AG04449 (cell line): ENCODE measurements at places on chromosomes 5 and 9.

GRCh38 chr5:58722160-58722559 lies 139.3 kb downstream of the RAB3C start:
- DNase-seq, result no peak

DNA sequence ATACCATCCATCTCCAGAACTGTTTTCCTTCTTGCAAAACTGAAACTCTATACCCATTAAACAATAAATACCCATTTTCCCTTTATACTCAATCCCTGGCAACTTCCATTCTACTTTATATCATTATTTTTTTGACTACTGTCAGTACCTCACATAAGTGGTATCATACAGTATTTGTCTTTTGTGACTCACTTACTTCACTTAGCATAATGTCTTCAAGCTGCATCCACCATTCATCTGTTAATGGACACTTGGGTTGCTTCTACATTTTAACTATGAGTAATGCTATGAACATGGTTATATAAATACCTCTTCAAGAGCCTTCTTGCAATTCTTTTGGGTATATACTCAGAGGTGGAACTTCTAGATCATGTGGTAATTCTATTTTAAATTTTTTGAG lies 11.6 kb upstream of the TYRP1 start:
- no peak for DNase-seq

GRCh38 chr9:117191504-117192261 lies 223.2 kb downstream of the ASTN2 start:
- DNase-seq, result no peak

DNA sequence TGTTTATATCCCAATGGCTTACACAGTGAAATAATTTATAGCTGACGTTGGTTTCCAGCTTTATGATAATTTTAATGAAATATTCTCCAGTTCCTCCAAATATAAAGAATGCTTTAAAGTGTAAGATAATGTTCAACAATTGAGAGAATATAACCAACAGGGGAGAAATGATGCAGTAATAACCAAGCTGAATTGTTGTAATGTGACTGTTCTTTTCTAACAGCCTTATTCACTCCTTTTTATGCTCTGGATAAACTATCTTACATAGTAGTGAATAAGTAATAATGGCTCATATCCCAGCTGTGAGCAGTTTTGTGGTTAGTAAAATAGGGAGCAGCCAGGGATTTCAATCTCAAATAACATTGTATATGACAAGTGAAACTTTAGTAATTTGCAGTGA lies 2348.7 kb upstream of the ACO1 start:
- DNase-seq, result no peak

- no peak for DNase-seq
These were observed 458.8 kb downstream of the ICE1 start for GRCh38 chr5:5881294-5881693.

GRCh38 chr5:67805666-67806348 lies 409.7 kb upstream of the PIK3R1 start:
- no peak for DNase-seq

DNA sequence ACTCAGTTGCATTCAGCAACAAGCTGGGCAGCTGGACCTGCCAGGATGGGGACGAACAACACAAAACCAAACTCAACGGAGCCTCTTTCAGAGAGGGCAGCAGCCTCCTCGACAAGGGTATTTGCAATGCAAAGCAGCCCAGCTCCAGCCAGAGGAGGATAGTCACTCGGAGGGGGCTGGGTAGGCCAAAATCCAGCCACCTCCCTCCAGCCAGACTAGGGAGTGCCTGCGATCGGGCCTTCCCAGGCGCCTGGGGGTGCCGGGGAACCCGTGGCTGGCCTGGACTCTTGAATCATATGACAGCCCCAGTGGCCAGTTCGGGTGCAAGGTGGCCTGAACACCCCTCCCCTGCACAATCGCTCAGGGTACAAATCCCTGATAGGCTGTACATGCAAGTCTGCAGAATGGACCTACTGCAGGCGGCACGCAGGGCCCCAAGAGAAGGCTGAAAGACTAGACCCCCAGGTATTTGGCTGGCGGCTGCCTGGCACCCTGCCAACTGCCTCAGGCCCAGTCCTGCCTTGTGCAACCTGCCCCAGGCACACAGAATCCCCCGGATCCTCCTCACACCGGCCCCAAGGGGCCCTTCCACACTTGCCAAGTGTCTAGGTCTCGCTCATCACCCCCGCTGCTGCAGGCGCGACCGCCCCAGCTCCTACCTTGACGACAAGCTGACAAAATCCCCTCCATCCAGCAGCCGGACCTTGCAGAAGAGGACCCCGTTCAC lies 1.3 kb downstream of the EEIG1 start:
- no peak for DNase-seq

- DNase-seq, result no peak
These were observed 88.6 kb downstream of the TRPM3 start for GRCh38 chr9:71032779-71033178.

- no peak for DNase-seq
These were observed 19.1 kb downstream of the TGFBI start for GRCh38 chr5:136047858-136048257.

GRCh38 chr9:99555792-99556191 lies 265.9 kb upstream of the NR4A3 start:
- DNase-seq, result no peak

GRCh38 chr5:107794741-107795140 lies 124.0 kb upstream of the EFNA5 start:
- DNase-seq, result no peak

GRCh38 chr5:79305706-79306105 lies 69.8 kb downstream of the JMY start:
- no peak for DNase-seq

- no peak for DNase-seq
These were observed 63.2 kb downstream of the MEGF10 start for GRCh38 chr5:127353796-127354195.
